Erythroblast (primary cell): ENCODE measurements at places on chromosomes 6 and 20.

- no peak for DNase-seq
These were observed 74.0 kb downstream of the MDGA1 start for GRCh38 chr6:37623666-37624065.

DNA sequence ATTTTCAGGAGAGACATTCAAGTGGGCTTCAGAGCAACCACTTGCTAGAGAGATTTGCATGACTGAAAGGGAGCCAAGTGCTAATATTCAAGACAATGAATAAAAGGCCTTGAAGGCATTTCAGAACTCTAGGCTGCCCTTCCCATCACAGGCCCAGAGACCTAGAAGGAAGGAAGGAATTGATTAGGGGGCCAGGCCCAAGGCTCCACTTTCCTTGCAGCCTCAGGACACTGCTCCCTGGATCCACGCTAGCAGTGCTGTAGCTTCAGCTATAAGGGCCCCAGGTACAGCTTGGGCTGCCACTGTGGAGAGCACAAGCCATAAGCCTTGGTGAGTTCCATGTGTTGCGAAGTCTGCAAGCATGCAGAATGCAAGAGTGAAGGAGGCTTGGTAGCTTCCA, 731.9 kb upstream of the FLRT3 start:
- no peak for DNase-seq

GRCh38 chr6:27838945-27839625, 73.1 kb downstream of the OR2B2 start:
- DNase-seq: peak; percentile 80

DNA sequence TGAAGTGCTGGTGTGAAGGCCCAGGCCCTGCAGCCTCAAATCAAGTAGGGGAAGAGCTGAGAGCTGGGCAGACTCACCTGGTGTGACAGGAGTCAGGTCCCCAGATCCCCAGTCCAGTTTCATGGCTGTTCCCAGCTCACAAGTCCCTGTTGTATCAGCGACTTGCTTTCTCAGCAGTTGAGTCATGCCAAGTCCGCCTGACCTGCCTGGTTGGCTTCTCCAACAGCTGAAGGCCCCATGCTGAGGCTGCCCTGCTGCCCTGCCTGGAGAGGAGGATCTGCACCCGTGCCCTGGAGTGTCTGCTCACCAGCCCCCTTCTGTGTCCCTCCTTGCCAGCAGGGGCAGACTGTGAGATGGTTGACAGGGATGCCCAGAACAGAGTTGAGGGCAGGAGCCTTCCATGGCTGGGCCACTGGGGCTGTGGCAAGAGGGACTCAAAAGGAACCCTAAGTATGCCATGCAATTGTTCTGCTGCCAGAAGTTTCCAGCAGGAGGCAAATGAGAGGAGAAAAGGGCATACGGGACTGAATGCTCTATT, 39.3 kb upstream of the TRAF3IP2 start:
- no peak for DNase-seq

DNA sequence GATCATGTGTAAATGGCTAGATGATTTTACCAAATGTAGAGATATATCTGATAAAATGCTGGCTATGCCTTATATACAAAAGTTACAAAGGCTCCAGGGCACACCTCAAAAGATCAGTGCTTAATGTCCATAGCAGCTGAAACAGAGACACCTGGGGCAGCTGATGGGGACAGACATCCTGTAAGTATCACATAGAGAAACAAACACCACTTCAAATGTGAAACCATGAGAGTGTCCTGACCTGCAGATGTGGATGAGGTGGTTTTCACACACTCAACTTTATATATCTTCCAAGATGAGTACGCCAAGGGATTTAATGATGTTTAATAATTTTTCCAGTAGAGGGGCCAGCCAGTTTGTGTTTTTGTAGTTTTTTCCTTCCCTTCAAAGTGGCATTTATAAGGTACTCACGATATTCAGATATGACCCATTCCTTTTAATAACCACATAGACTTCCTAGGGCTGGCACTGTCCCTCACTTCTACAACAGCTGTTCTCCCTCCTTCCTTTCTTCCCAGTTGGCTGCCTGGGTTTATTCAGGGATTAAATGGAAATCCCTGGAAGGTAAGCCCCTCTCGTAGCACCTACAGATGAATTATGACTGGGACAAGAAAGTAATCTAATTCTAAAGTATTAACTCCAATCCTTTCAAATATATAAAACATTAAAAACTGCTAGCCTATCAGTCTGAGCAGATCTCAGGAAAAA, 50.3 kb upstream of the MCM9 start:
- DNase-seq: no peak

DNA sequence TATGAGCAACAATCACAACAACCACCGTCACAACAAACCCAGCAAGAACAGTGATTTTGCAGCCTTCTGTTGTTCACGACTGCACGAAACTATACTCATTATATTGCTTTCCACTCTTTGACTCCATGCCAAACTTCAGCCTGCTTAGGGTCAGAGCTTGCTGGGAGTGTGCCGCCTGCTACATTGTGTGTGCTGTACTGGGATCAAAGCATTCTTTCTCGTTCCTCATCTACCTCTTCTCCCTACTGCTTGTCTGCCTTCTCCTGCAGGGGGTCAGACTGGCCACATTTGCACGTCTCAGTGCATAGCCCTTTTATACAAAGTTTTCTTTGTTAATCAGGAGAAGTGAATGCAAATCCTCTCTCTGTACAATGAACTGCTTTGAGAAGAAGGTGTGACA, 401.6 kb upstream of the CITED2 start:
- no peak for DNase-seq

- no peak for DNase-seq
These were observed 121.3 kb upstream of the PRSS16 start for GRCh38 chr6:27126046-27126814.

DNA sequence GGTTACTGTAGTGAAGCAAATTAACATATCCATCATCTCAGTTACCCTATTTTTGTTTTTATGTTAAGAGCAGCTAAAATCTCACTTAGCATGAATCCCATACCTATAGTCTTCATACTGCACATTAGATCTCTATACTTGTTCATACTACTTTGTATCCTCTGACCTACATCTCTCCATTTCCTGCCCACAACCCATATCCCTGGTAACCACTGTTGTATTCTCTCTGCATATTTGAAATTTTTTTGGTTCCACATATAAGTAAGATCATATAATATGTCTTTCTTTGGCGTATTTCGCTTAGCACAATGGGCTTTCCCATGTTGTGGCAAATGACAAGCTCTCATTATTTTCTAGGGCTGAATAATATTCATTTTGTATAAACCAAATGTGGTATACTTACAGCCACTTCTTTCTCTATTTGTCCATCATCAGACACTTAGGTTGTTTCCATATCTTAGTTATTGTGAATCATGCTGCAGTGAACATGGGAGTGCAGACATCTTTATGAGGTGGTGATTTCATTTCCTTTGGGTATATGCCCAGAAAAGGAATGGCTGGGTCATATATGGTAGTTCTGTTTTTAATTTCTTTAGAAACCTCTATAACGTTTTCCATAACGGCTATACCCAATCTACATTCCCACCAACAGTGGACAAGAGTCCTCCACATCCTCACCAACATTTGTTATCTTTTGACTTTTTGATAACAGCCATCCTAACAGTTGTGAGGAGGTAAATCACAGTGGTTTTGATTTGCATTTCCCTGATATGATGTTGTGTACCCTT, 39.8 kb downstream of the BACH2 start:
- DNase-seq: no peak

GRCh38 chr20:32977281-32978008, 26.8 kb downstream of the SUN5 start:
- DNase-seq: no peak

DNA sequence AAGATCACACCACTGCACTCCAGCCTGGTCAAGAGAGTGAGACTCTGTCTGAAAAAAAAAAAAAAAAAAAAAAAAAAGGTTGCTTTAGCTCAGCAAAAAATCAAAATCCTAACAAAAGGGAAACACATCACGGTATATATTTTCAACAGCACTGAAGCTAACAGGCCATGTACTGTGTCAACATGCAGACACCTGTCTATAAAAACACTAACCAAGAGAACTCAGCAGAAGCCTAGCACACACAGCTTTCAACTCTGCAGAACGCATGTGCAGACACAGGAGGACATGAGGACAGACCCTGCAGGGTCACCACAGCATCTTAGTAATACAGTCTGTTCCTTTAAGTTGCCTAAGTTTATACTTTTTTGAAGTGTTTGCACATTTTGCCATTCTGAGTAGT, 13.5 kb downstream of the NINL start:
- DNase-seq: no peak

DNA sequence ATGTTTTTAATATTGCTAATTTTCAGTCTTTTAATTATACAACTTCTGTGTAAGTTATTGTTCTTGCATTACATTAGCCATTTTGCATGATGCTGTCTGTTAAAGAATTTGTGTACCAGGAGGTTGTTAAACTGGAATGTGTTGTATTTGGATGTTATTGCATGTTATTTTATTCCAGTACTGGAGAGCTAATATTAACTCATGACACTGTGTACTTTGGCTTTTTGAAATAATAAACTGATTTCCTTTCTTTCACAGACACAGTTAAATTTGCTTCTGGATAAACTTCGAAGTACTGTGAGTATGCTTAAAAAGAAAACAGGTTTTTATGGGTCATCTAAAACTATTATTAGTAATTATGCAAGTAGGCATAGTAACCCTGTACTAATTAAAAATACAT, 121.3 kb downstream of the MYO6 start:
- DNase-seq: no peak

DNA sequence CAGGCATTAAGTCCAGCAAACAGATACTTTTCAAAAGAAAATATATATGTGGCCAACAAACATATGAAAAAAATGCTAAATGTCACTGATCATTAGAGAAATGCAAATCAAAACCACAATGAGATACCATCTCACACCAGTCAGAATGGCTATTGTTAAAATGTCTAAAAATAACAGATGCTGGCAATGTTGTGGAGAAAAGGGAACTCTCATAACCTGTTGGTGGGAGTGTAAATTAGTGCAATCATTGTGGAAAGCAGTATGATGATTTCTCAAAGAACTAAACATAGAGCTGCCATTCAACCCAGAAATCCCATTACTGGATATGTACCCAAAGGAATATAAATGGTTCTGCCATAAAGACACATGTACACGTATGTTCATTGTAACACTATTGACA, 20.6 kb downstream of the KCNQ5 start:
- no peak for DNase-seq

DNA sequence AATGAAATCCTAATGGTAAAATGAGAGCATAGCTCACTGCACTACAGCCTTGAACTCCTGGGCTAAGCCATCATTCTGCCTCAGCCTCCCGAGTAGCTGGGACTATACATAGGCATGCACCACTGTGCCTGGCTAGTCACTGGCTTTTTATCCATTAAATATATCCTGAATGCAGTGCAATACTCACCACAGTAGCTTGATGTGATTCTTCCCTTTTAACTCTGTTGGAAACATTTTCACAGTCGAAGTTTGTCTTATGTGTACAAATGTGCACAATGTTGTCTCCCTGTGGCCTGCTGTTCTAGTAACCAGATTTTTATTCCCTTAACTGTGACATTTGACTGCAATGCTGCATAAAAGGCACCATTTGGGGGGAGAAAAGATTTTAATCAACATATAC, 56.7 kb downstream of the TRMT6 start:
- DNase-seq: no peak

GRCh38 chr20:61979090-61979489, 86.6 kb downstream of the TAF4 start:
- DNase-seq: no peak

- no peak for DNase-seq
These were observed 24.7 kb downstream of the RBCK1 start for GRCh38 chr20:432677-433299.

- no peak for DNase-seq
These were observed 11.4 kb downstream of the KIAA0408 start for GRCh38 chr6:127447780-127448179.

- no peak for DNase-seq
These were observed 4.9 kb downstream of the SSTR4 start for GRCh38 chr20:23039885-23040508.

GRCh38 chr20:62208795-62209755, 11.0 kb downstream of the HRH3 start:
- no peak for DNase-seq

DNA sequence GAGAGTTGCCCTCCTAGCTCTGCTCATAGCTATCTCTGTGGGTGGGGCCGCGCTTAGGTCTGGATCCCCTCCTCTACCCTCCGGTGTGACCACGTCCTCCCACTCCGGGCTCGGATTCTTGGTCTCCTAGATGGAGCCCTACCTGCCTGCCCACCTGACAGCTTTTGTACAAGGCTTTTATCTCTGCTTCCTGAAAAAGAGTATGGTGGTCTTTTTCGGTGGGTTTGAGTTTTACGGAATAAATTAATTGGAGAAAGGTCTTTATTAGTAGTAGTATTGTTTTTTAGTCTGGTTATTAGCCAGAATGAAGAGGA, 773 bp downstream of the SMAP1 start:
- no peak for DNase-seq
